Stimulated activated CD8-positive, alpha-beta memory T cell treated with anti-CD3 and anti-CD28 coated beads, Interleukin-7, amount 100 ng/mL, for 48 hours (primary cell): ENCODE measurements at places on chromosomes 2 and 18.

DNA sequence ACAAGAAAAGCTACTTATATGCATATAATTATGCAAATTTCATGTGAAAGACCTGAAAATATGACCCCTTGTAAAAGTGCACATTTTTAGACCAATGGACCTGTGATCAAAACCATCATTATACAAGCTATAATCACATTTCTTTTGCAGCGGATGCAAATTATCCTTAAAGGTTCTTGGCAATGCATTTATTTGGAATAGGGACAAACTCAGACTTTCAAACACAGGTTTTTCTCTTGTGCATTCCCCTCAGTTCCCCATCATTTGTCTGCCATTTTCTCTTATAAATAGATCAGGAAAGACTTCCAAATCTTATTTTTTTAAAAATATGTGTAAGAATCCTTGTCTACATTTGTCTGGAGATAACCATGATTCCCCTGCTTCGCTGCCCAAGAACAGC lies 954.2 kb upstream of the NRXN1 start:
- no peak for DNase-seq

GRCh38 chr2:3170792-3171455 lies 206.7 kb downstream of the EIPR1 start:
- DNase-seq = no peak

DNA sequence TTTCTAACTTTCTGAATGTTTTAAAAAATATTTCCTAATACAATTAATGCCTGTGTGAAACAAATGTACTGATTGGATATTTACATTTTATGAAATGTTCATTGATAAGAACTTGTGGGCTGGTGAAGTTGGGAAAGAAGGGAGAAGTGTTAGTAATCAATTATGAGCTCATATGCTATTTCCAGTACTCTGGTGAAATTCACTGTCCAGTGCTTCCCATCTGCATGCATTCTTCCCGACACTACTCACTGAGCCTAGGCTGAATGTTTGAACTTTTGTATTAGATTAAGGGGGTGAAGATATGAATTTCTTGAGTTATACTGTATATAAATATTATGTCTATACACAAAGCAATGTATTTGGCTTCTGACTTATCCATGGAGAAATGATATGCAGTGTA lies 36.0 kb downstream of the SKA1 start:
- no peak for DNase-seq

DNA sequence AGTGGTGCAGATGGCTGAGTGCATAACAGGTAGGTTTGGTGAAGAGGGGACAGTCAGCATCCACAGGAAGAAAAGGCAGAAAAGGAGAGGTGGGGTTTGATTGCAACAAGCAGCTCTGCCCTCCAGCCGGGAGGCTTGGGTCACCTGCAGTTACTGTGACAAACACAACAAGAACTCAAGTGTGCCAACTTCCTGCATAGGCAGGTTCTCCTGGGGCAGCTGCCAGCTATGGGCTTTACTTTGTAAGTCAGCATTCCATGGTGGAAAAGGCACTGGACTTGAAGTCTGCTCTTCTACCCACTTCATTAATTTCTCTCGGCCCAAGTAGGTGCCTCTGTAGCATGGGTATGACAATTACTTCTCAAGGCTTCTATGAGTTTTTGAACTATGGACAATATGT lies 98.9 kb downstream of the MYT1L start:
- DNase-seq = no peak

GRCh38 chr2:25286025-25286400 lies 55.7 kb downstream of the DNMT3A start:
- peak; percentile 33 for DNase-seq
